Cardiac septum (tissue), 1 donor: ENCODE measurements at places on chromosomes 12 and 14. TPM values are rescaled to one million over a fixed set of nuclear protein-coding genes. Genes with fewer than 3 reads are reported as not detected.

- no peak for DNase-seq
Measured at GRCh38 chr12:50520416-50521207, 15.8 kb downstream of the DIP2B start.

DNA sequence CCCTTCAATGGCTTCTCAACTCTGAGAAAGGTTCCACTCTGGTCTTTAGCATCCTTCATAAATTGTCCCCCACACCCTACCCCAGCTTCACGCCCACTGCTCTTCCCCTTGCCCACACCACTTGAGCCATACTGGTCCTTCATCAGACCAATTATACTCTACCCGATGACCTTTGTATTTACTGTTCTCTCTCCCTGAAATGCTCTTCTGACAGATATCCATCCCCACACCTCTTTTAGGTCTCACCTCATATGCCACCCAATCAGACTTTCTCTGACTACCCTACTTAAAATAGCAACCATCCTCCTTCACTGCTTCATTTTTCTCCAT, 135.7 kb downstream of the MED13L start:
- DNase-seq, result no peak

SDS gene
- total RNA-seq, result 0.81 TPM

CBLN3 gene
- 1.2 TPM for total RNA-seq

GRCh38 chr12:51208016-51208660, 9.7 kb downstream of the POU6F1 start:
- DNase-seq, result no peak

GRCh38 chr12:105036937-105037649, 47.2 kb downstream of the ALDH1L2 start:
- DNase-seq, result no peak

DNA sequence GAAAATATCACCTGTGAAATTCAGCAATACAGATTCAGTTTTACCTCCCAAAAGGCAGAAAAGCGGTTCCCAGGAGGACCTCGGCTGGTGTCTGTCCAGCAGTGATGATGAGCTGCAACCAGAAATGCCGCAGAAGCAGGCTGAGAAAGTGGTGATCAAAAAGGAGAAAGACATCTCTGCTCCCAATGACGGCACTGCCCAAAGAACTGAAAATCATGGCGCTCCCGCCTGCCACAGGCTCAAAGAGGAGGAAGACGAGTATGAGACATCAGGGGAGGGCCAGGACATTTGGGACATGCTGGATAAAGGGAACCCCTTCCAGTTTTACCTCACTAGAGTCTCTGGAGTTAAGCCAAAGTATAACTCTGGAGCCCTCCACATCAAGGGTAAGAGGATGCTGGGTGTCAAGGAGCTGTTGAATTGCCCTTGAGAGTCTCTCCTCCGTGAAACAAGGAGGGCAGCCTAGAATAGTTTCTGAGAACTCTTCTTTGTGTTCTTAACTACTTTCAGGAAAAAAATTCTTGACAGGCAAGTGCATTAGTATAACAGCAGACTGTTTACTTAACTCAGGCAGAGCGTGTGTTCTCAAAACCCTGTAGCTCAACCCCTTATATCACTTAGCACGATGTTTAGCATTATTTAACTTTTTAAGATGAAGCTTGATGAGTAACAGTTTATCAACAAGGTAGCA, 7.7 kb downstream of the TDP1 start:
- DNase-seq, result no peak

RNF212B gene
- not detected for total RNA-seq

GRCh38 chr12:26233631-26234030, 38.3 kb downstream of the SSPN start:
- no peak for DNase-seq

CCDC38 gene
- total RNA-seq, result not detected

DNA sequence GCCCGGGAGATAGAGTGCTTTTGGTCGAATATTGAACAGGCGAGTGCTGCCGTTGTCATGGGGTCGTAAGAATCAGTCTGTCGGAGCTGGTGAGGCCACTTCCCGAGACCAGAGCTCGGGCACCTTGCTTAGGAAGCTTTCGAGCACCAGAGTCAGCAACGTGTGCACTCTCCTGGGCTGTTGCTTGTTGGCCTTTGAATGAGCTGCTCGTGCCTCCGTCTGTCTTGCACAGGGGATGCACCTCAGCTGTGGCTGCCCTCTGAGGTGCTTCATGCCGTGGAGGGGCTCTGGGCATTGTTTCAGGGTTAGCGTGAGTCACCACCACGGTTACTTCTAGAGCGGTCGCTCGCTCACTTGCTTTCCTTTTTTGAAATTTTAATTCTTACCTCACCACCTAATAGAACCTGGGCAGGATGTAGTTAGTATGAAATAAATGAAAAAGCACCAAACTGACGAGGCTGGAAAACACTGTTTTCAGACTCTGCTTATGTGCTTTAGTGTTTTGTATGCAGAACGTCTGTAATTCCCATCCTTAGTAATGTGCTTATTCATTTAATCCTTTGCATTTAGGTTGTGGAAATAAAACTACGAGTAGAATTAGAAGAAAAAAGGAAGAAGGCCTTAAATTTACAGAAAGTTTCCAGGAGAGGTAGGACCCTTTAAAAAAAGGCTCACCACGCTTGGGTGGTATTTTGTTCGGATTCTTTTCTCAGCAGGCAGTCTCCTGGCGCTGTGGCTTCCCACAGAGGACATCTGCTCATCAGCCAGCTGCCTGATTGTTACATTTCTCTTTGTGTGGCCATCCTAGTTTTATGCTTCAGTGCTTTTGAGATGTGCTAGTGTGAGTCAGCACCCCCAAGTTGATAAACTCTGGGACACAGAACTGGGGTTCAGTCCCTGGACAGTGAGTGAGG, 40.6 kb downstream of the EP400 start:
- no peak for DNase-seq

DNA sequence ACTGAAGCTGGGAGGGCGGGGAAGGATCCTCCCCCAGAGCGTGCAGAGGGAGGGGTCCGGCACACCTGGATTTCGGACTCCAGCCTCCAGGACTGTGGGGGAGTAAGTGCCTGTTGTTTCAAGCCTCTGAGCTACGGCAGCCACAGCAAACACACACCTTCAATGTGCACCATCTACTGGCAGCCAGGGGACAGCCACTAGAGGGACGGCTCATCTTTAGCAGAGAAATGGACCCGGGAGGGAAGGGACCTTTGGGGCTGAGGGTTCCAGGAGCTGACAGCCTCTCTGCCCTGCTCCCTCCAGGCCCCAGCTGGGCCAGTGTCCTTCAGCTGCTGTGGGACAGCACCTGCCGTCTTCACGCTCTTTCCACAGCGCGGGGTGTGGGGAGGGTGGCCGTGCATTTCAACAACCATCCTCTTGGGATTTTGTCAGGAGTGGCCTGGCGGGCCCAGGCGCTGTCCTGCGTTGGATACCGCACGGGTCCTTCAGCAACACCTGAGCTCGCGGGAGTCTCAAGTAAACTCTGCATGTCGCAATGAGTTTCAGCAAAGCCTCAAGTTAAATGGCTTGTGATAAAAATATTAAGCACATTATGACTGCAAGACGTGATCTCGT, 209.2 kb upstream of the C14orf180 start:
- no peak for DNase-seq
